Naive thymus-derived CD4-positive, alpha-beta T cell (primary cell): ENCODE measurements at places on chromosomes 7 and 10. TPM values are rescaled to one million over a fixed set of nuclear protein-coding genes. Genes with fewer than 3 reads are reported as not detected.

- H3K36me3 ChIP-seq, result no peaks in the 10 kb centered on the region
- no peak for DNase-seq
- H3K4me3 ChIP-seq, result no peak overlapping the region
- H3K4me1 ChIP-seq, result no peaks in the 10 kb centered on the region
- H3K27me3 ChIP-seq, result no peaks in the 10 kb centered on the region
These were observed 109.5 kb upstream of the CARD11 start for GRCh38 chr7:3153118-3153517.

- no peak overlapping the region for H3K27ac ChIP-seq
- no peak for DNase-seq
- no peak overlapping the region for H3K4me3 ChIP-seq
- peaks cover 4% of the 10 kb centered on the region for H3K4me1 ChIP-seq
- H3K27me3 ChIP-seq, result no peaks in the 10 kb centered on the region
These were observed 52.8 kb upstream of the ANAPC16 start for GRCh38 chr10:72162978-72163377.

- peak overlapping the region; percentile 29 for H3K27ac ChIP-seq
- H3K4me1 ChIP-seq, result peaks cover 32% of the 10 kb centered on the region
- DNase-seq, result no peak
- H3K4me3 ChIP-seq, result no peak overlapping the region
- no peaks in the 10 kb centered on the region for H3K27me3 ChIP-seq
These were observed 76.9 kb downstream of the PRKCQ start for GRCh38 chr10:6503171-6503570.

- H3K27ac ChIP-seq, result no peak overlapping the region
- no peaks in the 10 kb centered on the region for H3K4me1 ChIP-seq
- no peak for DNase-seq
- no peaks in the 10 kb centered on the region for H3K36me3 ChIP-seq
- H3K4me3 ChIP-seq, result no peak overlapping the region
These were observed 348.3 kb upstream of the MKI67 start for GRCh38 chr10:128474571-128474970.

Gene IGFBP1
- total RNA-seq, result not detected
